ENCODE measurements at places on chromosomes 12 and 14. TPM values are rescaled to one million over a fixed set of nuclear protein-coding genes. Genes with fewer than 3 reads are reported as not detected.

- no peak for DNase-seq
These were observed 26.4 kb downstream of the TESPA1 start for GRCh38 chr12:54958048-54958658.

DNA sequence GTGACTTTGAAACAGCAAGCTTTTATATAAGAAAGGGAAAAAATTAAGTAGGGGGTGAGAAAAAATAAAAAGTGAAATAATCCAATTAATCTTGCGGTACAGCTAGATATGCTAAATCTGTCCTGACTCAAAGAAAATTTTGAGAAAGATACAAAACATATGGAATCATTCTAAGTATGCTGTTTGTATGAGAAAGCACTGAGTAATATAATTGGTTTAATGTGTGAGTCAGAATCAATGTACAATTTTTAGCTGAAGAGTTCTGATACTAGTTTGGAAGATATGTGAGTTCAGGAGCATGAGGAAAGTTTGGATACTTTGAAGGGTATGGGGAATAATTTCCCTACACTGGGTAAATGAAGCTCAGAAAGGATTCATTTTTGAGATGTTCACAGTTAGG lies 190.9 kb upstream of the RASSF8 start:
- no peak for DNase-seq

GRCh38 chr12:120844768-120845449 lies 59.2 kb downstream of the SPPL3 start:
- DNase-seq: no peak

DNA sequence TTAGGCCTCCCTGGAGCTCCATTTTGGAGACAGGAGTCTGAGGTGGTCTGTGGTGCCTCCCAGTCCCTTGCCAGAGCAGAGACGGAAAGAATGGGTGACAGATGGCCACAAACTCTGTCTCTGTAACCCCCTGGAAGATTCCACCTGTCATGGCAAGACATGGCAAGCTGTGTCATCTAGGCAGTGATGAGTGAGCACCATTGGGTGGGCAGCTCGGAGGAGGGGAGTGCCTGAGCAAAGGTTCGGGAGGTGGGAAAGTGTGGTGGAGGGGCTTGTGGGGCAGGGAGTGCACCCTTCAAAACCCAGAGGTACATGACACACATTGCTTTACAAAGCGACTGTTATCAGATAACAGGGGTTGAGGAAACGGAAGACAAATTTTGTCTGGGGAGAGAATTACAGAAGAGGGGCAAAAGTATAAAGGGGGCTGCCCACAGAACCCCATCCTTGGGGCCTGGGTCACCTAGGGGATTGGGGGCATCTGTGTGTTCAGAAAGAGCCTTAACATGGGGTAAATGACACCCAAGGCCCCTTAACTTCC lies 3.5 kb downstream of the RIN3 start:
- DNase-seq: no peak

DNA sequence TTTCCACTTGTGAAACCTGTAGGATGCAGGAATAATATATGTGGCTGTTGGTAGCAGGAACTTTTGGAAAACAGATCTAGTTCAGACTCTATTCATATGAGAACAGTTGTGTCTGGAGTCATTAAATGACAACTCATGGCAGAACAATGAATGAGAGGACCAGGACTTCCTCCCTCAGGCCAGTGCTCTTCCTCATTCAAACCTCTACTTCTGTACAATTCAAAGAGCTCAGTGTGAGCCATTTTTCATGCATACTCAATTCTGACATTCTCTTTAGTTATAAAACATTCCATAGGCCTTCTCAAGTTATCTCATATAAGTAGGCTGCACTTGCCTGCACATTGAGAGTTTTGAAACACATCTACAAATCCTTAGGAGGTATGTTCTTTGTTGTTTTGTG lies 1526.6 kb upstream of the FLRT2 start:
- no peak for DNase-seq

- DNase-seq: peak; percentile 73
These were observed 11.1 kb downstream of the GPR84 start for GRCh38 chr12:54352891-54353874.

The KRT81 gene
- total RNA-seq: not detected

The FGF23 gene
- not detected for total RNA-seq

The KRT79 gene
- 8.9 TPM for total RNA-seq

All from upper lobe of left lung (tissue), 6 donors.